ENCODE measurements at places on chromosomes 4 and X.

DNA sequence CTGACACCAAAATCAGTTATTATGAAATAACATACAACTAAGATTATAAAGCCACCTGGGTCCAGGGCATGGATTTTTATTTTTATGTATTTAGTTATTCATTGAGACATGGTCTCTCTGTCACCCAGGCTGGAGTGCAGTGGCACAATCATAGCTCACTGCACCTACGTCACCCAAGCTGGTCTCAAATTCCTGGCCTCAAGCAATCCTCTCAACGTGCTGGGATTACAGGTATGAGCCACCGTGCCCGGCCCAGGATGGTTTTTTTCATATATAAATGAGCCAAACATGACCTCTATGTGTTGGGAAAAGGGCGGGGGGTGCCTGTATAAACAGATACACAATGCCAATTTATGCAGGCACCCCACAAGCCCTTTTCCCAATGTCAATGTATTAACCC lies 24.6 kb downstream of the ZNF630 start:
- no peak for DNase-seq

DNA sequence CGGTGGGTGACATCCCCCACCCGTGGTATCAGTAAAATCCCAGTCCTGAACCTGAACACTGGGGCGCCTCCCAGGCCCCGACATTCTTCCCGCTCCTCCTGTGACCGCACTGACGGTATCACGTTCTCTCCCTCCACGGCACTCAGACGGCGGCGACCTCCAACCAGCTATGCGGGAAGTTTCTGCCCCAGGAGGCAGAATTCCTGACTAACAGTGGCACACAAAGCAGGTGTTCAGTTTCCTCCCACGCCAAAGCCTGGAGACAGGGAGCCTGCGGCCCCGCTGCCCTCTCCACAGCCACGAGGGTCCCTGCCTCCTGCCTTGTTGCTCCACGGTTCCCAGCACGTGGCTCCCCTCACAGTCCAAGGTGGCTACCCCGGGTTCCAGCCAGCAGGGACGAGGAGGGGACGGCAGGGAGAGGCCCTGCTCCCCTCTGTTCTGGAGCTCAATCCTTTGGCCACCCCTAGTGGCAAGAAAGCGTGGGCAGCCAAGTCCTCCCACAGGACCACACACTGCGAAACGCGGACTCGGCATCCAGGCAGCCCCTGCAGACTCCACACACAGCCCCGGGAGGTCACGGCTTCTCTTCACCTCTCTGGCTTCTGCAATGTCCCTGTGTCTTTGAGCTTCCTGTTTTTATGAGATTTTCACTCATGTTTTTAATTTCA lies 15.2 kb downstream of the CTBP1 start:
- peak; percentile 3 for DNase-seq

GRCh38 chrX:16914058-16914457 lies 32.4 kb upstream of the REPS2 start:
- DNase-seq = no peak

DNA sequence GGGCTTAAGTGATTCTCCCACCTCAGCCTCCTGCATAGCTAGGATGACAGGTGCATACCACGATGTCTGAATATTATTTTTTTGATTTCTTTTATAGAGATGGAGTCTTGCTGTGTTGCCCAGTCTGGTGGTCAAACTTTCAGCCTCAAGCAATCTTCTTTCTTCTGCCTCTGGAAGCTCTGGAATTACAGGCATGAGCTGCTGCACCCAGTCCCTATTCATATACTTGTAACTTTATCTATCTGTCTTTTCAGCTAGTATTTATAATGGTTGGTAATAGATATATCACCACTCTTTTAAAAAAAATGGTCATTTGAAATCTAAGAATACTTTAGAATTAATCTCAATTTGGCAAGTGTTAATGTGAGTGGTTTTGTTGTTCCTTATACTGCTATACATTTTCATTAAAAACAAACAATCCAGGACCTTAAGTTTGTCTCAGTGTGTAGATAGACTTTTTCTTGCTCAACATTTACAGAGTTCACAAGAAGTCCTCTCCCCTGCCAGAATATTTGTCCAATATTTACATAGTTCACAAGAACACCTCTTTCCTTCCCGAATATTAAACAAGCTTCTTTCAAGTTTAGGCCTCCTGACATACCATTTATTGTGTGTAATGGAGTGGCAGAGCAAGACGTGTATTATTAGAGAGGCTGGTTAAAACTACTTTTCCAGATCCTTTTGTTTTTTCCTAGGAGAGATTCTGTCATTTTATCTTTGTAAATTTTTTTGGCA lies 1197.4 kb upstream of the ADGRL3 start:
- no peak for DNase-seq

DNA sequence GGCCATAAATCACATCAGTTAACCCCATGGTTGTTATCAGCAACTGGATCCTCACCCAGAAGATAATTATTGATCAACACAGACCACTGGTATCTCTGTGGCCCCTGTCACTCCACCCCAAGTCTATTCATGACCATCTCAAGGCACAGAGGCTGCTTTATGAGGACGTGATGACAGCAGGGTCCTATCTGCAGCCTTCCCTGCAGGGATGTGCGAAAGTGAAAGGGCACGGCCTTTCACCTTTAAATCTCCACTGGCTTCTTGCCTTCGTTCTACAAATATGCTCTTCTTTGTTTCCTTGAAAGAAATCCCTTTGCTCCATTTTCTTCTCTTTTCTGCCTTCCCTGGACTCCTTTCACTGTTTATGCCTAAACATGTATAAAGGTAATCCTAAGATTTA lies 170.6 kb upstream of the EDNRA start:
- no peak for DNase-seq

GRCh38 chr4:128241019-128241418 lies 46.6 kb downstream of the PGRMC2 start:
- DNase-seq = no peak

GRCh38 chrX:104618106-104618895 lies 52.3 kb downstream of the IL1RAPL2 start:
- DNase-seq = no peak

DNA sequence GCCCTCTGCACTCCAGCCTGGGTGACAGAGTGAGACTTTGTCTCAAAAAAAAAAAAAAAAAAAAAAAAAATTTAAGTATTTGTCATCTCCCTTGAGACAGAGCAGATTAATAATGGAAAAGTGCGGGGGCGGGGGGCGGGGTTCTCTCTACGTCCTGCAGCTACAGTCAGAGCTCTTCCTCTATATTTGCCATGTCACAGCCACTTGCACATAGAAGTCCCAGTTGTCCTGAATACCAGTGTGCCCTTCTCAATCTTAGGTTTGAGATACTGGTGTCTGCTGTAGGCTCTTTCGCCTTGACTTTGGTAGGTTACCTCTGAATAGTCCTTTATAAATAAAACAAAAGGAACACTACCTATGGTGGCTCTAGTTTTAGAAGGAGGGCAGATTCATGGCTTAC lies 237.8 kb upstream of the PGRMC2 start:
- no peak for DNase-seq

DNA sequence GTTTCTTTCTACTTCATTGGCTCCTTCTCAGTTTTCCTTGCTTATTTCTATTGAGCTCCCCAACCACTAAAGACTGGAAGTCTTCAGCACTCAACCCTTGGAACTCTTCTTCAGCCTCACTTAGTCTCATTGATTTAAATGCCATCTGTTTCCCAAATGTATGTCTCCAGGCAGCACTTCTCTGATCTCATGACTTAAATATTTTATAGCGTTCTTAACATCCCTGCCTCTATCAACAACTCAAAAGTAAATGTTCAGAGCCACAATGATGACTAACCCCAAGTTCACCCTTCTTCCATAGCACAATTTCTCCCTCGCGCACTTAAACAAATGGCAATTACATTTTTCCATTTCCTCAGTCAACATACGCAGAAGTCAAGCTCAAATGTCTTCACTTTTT lies 1393.3 kb downstream of the ARAP2 start:
- DNase-seq = no peak

DNA sequence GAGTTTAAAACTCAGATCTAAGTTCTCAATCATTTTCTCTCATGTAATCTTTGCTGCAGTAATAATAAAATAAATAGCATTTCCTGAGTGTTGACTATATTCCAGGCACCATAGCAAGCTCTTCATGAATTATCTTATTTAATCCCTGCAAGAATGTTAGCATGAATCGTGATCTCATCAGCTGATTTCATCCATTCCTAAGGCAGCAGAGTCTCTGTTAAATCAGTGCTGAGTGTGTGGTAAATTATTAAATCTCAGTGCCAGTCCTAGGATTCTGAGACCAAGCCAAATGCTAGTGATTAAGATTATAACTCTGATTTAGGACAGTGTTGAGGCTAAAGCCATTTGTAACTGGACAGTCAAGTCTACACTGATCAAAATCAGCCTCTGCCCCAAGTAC lies 240.3 kb upstream of the TAPT1 start:
- DNase-seq = no peak

All from nephron progenitor cell (in vitro differentiated cells).